ENCODE measurements at places on chromosomes 1 and 21. TPM values are rescaled to one million over a fixed set of nuclear protein-coding genes. Genes with fewer than 3 reads are reported as not detected.

GRCh38 chr1:109630898-109631512, 11.4 kb downstream of the AMPD2 start:
- H3K4me1 ChIP-seq = peaks cover 15% of the 10 kb centered on the region
- DNase-seq = no peak
- H3K27me3 ChIP-seq = no peaks in the 10 kb centered on the region

DNA sequence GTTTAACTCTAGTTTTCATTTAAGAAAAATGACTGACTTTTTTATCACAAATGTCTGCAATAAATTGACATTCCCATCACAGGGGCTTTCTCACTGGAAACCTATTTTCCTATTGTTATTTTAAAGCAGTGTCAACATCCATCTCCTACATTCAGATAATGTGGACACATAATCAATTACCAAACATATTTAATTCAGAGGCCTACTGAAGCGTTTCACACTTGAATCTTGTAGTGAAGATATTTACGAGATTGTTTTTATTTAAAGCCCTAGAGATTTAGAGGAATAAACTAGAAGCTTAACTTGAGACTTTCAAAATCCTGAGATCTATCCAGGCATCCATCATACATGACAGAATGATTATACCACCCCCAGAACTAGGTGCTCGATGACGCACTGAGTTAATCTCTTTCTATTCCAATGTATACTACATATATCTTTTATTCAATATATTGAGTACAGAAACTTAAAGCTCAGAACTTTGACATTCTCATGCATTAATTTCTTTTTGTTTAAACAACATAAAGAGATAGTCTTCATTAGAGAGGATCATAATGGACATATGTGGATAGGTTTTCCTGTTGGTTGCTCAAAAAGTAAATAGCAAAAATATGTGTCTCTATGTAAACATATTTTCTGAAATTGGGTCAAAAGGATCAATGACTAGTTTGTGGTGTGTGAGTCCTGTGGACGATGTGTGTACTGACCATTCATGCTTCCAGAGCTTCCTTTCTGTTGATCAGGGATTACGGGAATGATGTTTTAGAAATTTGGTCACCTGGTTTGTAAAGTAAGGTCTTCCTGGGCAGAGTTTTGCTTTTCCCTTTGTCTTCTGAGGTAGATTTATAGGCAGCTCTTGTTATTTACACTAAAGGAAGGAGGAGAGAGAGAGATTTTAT, 171.5 kb upstream of the HMCN1 start:
- H3K27ac ChIP-seq = no peak overlapping the region
- H3K4me3 ChIP-seq = no peak overlapping the region
- H3K36me3 ChIP-seq = no peaks in the 10 kb centered on the region
- H3K27me3 ChIP-seq = no peaks in the 10 kb centered on the region

DNA sequence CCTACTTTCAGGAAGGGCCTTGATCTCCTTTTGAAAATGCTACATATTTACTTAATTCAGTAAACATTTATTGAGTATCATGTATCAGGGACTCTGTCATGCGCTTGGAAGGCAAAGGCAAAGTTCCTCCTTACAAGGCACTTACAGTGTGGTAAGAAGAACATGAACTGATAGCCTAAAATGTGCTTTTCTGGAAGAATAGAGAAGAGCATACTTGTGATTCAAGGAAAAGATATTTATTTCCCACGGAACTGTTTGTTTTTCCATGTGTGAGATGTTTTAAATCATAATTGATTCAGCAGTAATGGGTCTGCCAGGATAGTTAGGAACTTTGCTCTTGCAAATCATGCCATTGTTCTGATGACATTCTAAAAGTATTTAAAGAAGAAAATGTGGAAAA, 110.1 kb upstream of the ZNHIT6 start:
- H3K4me3 ChIP-seq = no peak overlapping the region
- no peaks in the 10 kb centered on the region for H3K27me3 ChIP-seq
- H3K36me3 ChIP-seq = no peaks in the 10 kb centered on the region
- no peak for DNase-seq
- H3K4me1 ChIP-seq = no peaks in the 10 kb centered on the region
- no peak overlapping the region for H3K27ac ChIP-seq

- no peak for DNase-seq
- H3K4me1 ChIP-seq = no peaks in the 10 kb centered on the region
- no peaks in the 10 kb centered on the region for H3K27me3 ChIP-seq
- H3K4me3 ChIP-seq = no peak overlapping the region
- H3K36me3 ChIP-seq = no peaks in the 10 kb centered on the region
- no peak overlapping the region for H3K27ac ChIP-seq
Measured at GRCh38 chr1:190172651-190173430, 304.8 kb downstream of the BRINP3 start.

- no peak overlapping the region for H3K27ac ChIP-seq
- peaks cover 2% of the 10 kb centered on the region for H3K4me1 ChIP-seq
- no peaks in the 10 kb centered on the region for H3K36me3 ChIP-seq
- DNase-seq = no peak
- H3K27me3 ChIP-seq = peaks cover 6% of the 10 kb centered on the region
- H3K4me3 ChIP-seq = no peak overlapping the region
Measured at GRCh38 chr1:227793948-227794816, 21.3 kb upstream of the PRSS38 start.

DNA sequence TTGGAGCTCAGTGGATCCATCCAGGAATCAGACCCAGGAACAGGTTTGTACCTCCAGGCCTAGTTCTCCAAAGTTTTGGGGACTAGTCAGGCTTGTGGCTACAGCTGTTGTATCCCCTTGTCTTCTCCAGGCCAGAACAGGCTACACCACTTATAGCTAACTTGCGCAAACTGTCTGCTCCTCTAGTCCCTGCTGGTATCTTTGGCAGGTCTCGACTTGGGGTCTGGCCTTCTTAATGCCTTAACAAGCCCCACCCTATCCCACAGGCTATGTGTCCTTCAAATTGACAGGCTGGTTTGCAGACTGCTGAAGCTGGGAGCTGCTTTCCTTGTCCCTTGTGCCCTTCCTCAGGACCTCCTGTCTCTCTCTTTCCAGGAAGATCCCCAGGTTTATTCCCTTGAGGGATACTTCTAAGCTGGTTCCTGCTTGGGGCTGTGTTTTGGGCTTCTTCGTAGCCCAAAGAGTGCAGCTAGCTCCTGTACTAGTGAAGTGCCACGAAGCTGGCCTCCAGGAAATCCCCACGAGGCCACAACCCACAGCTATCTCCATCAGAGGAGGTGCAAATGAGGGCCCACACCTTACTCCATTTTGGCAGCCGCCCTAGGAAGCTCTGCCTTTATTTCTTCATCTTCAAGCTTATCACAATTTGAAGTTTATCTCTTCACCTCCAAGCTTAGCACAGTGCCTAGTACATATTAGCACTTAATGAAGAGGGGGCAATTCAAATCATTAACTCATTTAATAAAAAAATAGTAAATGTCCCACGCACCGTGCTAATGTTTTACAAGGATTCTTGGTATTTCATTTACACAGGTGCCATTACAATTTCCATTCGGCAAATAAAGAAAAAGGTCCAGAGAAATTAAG, 683 bp upstream of the DMAP1 start:
- peak overlapping the region; percentile 89 for H3K4me3 ChIP-seq
- peaks cover 8% of the 10 kb centered on the region for H3K36me3 ChIP-seq
- DNase-seq = peak; percentile 45
- H3K27me3 ChIP-seq = no peaks in the 10 kb centered on the region
- H3K27ac ChIP-seq = peak overlapping the region; percentile 90
- H3K4me1 ChIP-seq = peaks cover 28% of the 10 kb centered on the region

- H3K4me1 ChIP-seq = peaks cover 38% of the 10 kb centered on the region
- H3K27ac ChIP-seq = no peak overlapping the region
- DNase-seq = no peak
- H3K27me3 ChIP-seq = peaks cover 90% of the 10 kb centered on the region
- no peak overlapping the region for H3K4me3 ChIP-seq
Measured at GRCh38 chr1:24321126-24321525, 2.0 kb downstream of the GRHL3 start.

- peaks cover 48% of the 10 kb centered on the region for H3K4me1 ChIP-seq
- peak overlapping the region; percentile 96 for H3K4me3 ChIP-seq
- peaks cover 20% of the 10 kb centered on the region for H3K36me3 ChIP-seq
- DNase-seq = peak; percentile 68
- H3K27ac ChIP-seq = peak overlapping the region; percentile 95
Measured at GRCh38 chr1:113929750-113930498, 800 bp downstream of the HIPK1 start.

GRCh38 chr1:185208626-185209180, 51.7 kb downstream of the SWT1 start:
- peaks cover 4% of the 10 kb centered on the region for H3K36me3 ChIP-seq
- H3K27ac ChIP-seq = no peak overlapping the region
- H3K4me1 ChIP-seq = no peaks in the 10 kb centered on the region
- H3K27me3 ChIP-seq = no peaks in the 10 kb centered on the region
- H3K4me3 ChIP-seq = no peak overlapping the region
- DNase-seq = no peak

GRCh38 chr21:45910155-45910547, 71.4 kb upstream of the COL6A1 start:
- no peaks in the 10 kb centered on the region for H3K4me1 ChIP-seq
- no peaks in the 10 kb centered on the region for H3K36me3 ChIP-seq
- no peak for DNase-seq
- H3K27me3 ChIP-seq = no peaks in the 10 kb centered on the region
- no peak overlapping the region for H3K4me3 ChIP-seq
- H3K27ac ChIP-seq = no peak overlapping the region

The VASH2 gene
- not detected for total RNA-seq

The GLIS1 gene
- total RNA-seq = not detected

The CITED4 gene
- total RNA-seq = 6.8 TPM

The SMIM1 gene
- total RNA-seq = not detected

Data from activated CD4-positive, alpha-beta T cell treated with anti-CD3 and anti-CD28 coated beads, Interleukin-2, amount 10 ng/mL, durations not matched to agents 7 days and 5 days (primary cell).